ENCODE measurements at places on chromosomes 7 and 10. TPM values are rescaled to one million over a fixed set of nuclear protein-coding genes. Genes with fewer than 3 reads are reported as not detected.

NEUROG3 gene
- not detected for polyA plus RNA-seq

HABP2 gene
- polyA plus RNA-seq: 0.52 TPM

CH25H gene
- polyA plus RNA-seq: not detected

KNDC1 gene
- 8.3 TPM for polyA plus RNA-seq

SPAM1 gene
- polyA plus RNA-seq: 0.10 TPM

SLC37A3 gene
- polyA plus RNA-seq: 63.4 TPM

UNCX gene
- 8.5 TPM for polyA plus RNA-seq

TMEM196 gene
- polyA plus RNA-seq: not detected

PIK3CG gene
- 2.7 TPM for polyA plus RNA-seq

CHAT gene
- polyA plus RNA-seq: 0.13 TPM

PDCD11 gene
- polyA plus RNA-seq: 40.4 TPM

LIPN gene
- polyA plus RNA-seq: not detected

DDC gene
- 76.2 TPM for polyA plus RNA-seq

HSPB1 gene
- 109 TPM for polyA plus RNA-seq

GCK gene
- polyA plus RNA-seq: 2.8 TPM

PALD1 gene
- 10.1 TPM for polyA plus RNA-seq

ANKRD22 gene
- polyA plus RNA-seq: 0.28 TPM

ANKRD61 gene
- 3.4 TPM for polyA plus RNA-seq

FGFR2 gene
- polyA plus RNA-seq: 115 TPM

Measured in left kidney (tissue), 8 donors.